Esophagus muscularis mucosa (tissue), 4 donors: ENCODE measurements at places on chromosomes 3 and 15. TPM values are rescaled to one million over a fixed set of nuclear protein-coding genes. Genes with fewer than 3 reads are reported as not detected.

DNA sequence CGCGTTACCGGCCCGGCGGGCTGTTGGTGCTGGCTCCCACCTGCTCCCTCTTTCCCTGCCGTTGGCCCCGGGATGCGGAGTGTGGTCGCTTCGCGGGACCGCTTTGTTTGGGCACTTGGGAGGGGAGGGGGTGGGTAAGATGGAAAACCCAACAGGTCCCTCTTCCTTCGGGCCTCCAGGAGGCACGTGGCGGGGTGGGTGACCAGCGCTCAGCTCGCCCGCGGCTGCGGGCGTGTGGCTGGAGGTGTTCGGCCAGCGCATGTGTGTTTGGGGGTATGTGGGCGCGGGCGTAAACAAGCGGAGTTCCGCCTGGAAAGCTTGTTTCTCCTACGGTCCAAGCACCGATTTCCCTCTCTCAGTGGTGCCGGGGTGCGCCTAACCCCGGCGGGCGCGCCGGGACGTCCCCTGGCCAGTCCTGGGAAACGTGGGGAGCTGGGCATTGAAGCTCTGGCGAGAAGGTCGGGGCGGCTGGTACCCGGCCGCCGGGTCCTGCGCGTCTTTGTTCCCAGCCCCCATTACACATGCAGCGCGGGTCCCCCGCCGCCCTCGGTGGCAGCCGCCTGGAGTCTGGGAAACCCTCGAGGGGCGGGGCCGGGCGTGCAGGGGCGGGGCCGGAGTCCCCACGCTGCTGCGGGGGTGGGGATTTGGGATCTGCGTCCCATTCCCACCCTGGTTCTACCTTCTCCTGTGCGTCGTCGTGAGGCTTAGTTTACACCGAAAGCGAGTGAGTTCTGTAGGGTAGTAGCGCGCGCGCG is 1.4 kb downstream of the ACVR2B start:
- H3K27me3 ChIP-seq, result no peaks in the 10 kb centered on the region
- H3K4me1 ChIP-seq, result peaks cover 50% of the 10 kb centered on the region
- H3K27ac ChIP-seq, result peak overlapping the region; percentile 91

Gene ERICH6
- not detected for total RNA-seq

GRCh38 chr3:126671521-126671920 is 16.6 kb upstream of the TXNRD3 start:
- DNase-seq, result no peak
- H3K4me1 ChIP-seq, result no peaks in the 10 kb centered on the region
- H3K4me3 ChIP-seq, result no peak overlapping the region
- no peaks in the 10 kb centered on the region for H3K27me3 ChIP-seq

DNA sequence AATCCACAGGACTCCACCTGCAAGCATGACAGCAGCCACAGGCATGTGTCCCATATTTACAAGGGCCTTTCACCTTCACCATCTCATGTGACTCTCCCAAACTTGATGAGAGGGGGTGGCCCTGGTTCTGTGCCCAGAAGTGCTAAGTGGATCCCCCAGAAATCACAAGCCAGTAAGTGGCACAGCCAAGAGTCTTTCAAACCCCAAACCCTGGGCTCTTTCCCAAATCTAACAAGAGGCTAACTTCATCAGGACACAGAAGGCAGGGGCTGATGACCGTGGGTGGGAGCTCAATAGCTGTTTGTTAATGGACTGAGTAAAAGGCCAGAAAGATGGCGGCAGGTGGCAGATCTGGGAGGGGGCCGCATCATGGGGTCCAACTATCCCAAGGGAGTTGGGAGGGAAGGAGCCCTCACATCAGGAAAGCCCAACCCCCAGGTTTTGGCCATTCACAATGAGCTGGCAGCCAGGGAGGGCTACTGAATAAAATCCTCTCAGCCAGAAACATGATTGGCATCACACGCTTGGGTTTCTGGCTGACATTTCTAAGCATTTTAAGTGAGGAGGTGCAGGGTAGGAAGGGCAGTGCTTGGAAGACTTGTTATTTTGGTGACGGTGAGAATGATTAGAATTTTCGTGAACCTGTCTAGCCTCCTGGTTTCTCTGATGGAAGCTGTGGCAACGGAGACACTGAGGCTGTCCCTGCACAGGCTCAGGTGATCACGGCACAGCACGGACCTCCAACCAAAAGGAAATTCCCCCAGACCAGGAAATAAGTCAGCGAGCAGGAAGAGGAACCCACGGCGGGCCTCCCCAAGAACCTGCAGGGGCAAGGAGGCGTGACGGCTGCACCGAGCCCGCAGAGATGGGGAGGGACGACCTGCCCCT is 109.3 kb downstream of the OXNAD1 start:
- H3K27ac ChIP-seq, result peak overlapping the region; percentile 89
- peaks cover 32% of the 10 kb centered on the region for H3K36me3 ChIP-seq
- peaks cover 100% of the 10 kb centered on the region for H3K4me1 ChIP-seq
- H3K4me3 ChIP-seq, result no peak overlapping the region
- no peaks in the 10 kb centered on the region for H3K27me3 ChIP-seq

- no peaks in the 10 kb centered on the region for H3K36me3 ChIP-seq
- no peaks in the 10 kb centered on the region for H3K27me3 ChIP-seq
- H3K27ac ChIP-seq, result no peak overlapping the region
- no peak overlapping the region for H3K4me3 ChIP-seq
These were observed 156.9 kb downstream of the MEX3B start for GRCh38 chr15:81888748-81889484.

GRCh38 chr3:138081371-138082084 is 33.9 kb downstream of the DZIP1L start:
- DNase-seq, result peak; percentile 86
- no peak overlapping the region for H3K4me3 ChIP-seq
- H3K4me1 ChIP-seq, result no peaks in the 10 kb centered on the region
- H3K27ac ChIP-seq, result no peak overlapping the region
- H3K36me3 ChIP-seq, result peaks cover 67% of the 10 kb centered on the region

DNA sequence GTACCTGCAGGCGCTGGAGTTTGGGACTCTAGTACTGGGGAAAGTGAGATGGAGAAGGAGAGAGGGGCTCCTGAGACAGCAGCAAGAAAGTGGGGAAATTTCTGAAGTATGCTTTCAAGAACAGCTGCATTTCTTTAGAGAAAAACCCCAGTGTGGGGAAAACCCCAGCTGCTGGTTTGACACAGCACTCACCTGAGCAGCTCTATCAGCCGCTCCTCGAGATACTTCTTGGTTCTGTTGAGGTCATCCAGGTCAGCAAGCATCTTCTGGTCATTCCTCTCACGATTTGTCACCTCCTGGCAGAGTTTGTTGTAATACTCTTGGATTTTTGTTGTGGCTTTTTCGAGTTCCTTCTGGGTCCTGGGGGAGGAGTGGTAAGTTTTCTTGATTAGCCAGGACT is 18.8 kb downstream of the CXCR6 start:
- no peaks in the 10 kb centered on the region for H3K27me3 ChIP-seq
- H3K36me3 ChIP-seq, result peaks cover 100% of the 10 kb centered on the region
- H3K27ac ChIP-seq, result no peak overlapping the region
- no peak for DNase-seq
- H3K4me1 ChIP-seq, result no peaks in the 10 kb centered on the region

Gene BCHE
- total RNA-seq, result 49.0 TPM

DNA sequence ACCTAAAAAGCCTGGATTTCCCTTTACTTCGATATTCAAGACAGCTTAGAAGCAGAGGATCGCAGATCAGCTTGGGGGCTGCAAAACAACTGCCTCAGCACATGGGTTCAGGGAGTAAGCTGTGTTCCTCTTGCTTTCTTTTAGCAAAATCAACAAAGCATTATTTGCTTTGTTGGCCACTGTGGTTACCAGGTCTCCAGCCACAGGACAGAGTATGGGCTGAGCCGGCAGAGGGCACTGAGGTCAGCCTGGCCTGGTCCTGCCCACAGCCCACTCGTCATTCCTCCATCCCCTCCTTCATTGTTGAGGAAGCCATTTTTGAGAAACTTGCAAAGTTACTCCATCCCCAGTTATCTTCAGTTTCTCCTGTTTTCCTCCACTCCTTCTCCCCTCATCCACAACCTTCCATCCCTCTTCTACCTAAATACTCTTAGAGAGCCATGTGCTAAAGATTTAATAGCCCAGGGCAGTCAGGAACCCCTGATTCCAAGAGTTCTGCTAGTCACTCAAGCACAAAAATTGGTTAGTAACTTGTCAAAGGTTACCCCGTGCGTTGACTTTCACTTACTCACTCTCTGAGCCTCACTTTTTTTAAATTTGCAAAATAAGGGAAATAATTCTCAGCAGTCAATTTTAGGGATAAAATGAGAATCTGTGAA is 60.0 kb upstream of the HES1 start:
- peaks cover 8% of the 10 kb centered on the region for H3K4me1 ChIP-seq
- H3K27me3 ChIP-seq, result no peaks in the 10 kb centered on the region
- H3K27ac ChIP-seq, result no peak overlapping the region
- no peak for DNase-seq
- H3K36me3 ChIP-seq, result no peaks in the 10 kb centered on the region

GRCh38 chr3:50657407-50657806 is 17.3 kb upstream of the DOCK3 start:
- H3K27me3 ChIP-seq, result no peaks in the 10 kb centered on the region
- H3K27ac ChIP-seq, result no peak overlapping the region
- DNase-seq, result no peak
- no peaks in the 10 kb centered on the region for H3K36me3 ChIP-seq

Gene CDHR4
- not detected for total RNA-seq

DNA sequence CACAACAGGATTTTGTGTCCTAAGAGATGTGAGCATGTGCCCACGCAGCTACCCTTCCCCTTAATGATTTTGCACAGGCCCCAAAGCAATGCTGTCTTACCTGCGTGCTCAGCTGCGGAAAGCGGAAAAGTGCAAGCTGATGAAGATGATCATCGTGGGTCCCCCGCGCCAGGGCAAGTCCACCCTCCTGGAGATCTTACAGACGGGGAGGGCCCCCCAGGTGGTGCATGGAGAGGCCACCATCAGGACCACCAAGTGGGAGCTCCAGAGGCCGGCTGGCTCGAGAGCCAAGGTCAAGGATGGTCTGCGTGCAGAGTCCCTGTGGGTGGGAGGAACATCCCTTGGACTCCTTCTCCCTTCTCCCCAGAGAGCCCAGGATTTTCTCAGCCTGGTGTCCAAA is 103.1 kb downstream of the LRRK1 start:
- peak; percentile 83 for DNase-seq
- H3K27me3 ChIP-seq, result no peaks in the 10 kb centered on the region
- no peaks in the 10 kb centered on the region for H3K36me3 ChIP-seq
- no peak overlapping the region for H3K27ac ChIP-seq

Gene PEX5L
- 0.06 TPM for total RNA-seq

Gene ASB7
- 13.8 TPM for total RNA-seq

GRCh38 chr15:99995543-99995942 is 262.3 kb upstream of the LYSMD4 start:
- no peak overlapping the region for H3K4me3 ChIP-seq
- H3K27me3 ChIP-seq, result no peaks in the 10 kb centered on the region
- no peaks in the 10 kb centered on the region for H3K4me1 ChIP-seq
